Activated B cell treated with CpG ODN at 0.5 μM for 24 hours (primary cell): ENCODE measurements at places on chromosomes 2 and 18. TPM values are rescaled to one million over a fixed set of nuclear protein-coding genes. Genes with fewer than 3 reads are reported as not detected.

The TCF4 gene
- 230 and 270 TPM in 2 replicates for total RNA-seq

The CIB4 gene
- total RNA-seq: not detected in 2 replicates

The RAMP1 gene
- total RNA-seq: 3.9 and 4.4 TPM in 2 replicates

The GEN1 gene
- total RNA-seq: 141 and 163 TPM in 2 replicates

The NBEAL1 gene
- total RNA-seq: 8.9 and 9.3 TPM in 2 replicates

The GYPC gene
- 48.1 and 50.1 TPM in 2 replicates for total RNA-seq

The HOXD13 gene
- not detected in 2 replicates for total RNA-seq

The ASB18 gene
- not detected in 2 replicates for total RNA-seq

The MAP3K20 gene
- 8.7 and 9.5 TPM in 2 replicates for total RNA-seq

The VIL1 gene
- 0.07 TPM in 1 of 2 replicates, not detected in the other for total RNA-seq
